CD4-positive, alpha-beta T cell treated with Interleukin-15 for 1 hour (primary cell): ENCODE measurements at places on chromosomes 12 and 14.

- DNase-seq, result no peak
Measured at GRCh38 chr12:93587611-93588010, 15.1 kb downstream of the SOCS2 start.

GRCh38 chr12:110931315-110931728, 10.9 kb upstream of the MYL2 start:
- no peak for DNase-seq

DNA sequence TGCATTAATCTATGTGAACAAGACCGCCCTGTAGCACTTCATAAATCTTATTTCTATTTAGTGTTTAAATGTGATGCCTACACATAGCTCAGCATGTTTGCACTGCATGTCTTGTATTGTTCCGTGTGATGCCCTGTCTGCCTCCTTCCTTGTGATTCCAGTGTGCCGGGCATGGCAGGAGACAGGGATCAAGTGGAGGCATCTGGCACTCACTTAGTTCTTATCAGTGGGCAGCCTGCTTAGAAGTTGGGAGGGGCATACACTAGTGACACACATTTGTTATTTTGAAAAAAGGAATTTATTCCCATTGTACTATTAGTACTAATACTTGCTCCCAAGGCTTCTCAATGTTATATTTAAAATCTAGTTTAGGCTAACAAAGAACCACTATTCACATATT, 176.4 kb downstream of the KCNA5 start:
- no peak for DNase-seq

DNA sequence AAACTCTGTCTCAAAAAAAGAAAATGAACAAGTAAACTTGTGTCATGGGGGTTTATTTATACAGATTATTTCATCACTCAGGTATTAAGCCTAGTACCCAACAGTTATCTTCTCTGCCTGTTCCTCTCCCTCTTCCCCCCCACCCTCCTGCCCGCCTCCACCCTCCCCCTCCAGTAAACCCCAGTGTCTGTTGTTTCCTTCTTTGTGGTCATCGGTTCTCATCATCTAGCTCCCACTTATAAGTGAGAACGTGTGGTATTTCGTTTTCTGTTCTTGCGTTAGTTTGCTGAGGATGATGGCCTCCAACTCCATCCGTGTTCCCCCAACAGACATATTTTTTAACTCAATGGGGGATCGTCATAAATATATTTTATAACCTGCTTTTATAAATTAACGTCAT, 12.3 kb downstream of the IL31 start:
- DNase-seq, result no peak

GRCh38 chr12:93663006-93663728, 14.0 kb upstream of the CRADD start:
- DNase-seq, result no peak

- no peak for DNase-seq
Measured at GRCh38 chr12:25074954-25075353, 120.0 kb downstream of the DNAI7 start.
